ENCODE measurements at places on chromosomes 12 and 14. TPM values are rescaled to one million over a fixed set of nuclear protein-coding genes. Genes with fewer than 3 reads are reported as not detected.

DNA sequence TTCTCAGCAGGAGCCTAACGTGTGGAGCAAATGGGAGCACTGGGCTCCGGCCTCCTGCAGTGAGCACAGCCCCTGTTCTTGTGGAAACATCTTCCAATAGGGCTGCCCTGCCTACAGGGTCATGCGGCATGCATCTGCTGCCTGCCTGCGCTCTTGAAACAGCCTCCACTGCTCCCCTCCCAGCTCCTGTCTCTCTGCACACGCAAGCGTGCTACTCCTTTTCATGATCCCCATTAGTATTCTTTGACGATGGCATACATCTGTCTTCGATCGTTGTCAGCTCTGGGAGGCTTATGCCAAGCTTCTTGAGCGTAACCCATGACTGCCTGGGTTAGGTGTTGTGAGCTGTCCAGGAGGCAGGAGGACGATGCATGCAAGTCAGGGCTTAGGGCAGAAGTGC is 23.1 kb downstream of the NTF3 start:
- no peak for DNase-seq

GRCh38 chr14:99724939-99725773 is 41.1 kb downstream of the CYP46A1 start:
- no peak for DNase-seq

DNA sequence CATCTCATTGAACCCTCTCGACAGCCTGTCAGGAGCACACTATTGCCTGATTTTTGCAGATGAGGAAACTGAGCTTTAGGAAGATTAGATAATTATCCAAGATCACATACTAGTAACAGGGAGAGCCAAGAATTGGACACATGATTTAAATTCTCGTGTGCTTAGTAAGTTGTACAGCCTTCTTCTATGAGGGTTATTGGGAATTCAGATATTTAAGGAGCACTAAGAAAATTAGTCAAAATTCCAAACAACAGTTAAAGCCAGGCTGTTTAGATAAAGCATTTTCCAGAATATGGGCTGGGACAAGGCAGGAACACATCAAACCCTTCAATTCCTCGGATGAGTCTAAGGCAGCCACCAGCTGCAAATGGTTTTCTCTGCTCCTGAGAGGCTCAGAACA is 148.8 kb downstream of the TMEM30B start:
- DNase-seq = no peak

The PRB2 gene
- not detected for total RNA-seq

The GPR162 gene
- total RNA-seq = 11.3 TPM

Data from muscle of leg (tissue), 16 donors.